GM04504 (cell line): ENCODE measurements at places on chromosomes 4 and X.

DNA sequence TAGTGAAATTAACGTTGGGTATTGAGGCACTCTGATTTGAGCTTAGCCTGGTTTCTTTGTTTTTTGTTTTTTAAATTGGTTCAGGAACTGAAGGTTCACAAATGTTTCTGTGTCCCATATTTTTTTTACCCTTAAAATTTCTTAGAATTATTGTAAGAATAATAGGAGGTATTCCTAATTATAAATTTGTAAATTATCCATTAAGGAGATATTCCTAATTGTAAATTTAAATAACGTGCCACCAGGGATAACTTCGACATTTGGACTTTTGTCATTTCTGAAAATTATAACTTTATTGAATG, 1.2 kb downstream of the WWC2 start:
- DNase-seq = no peak

GRCh38 chrX:109448282-109448938, 33.5 kb downstream of the GUCY2F start:
- no peak for DNase-seq

DNA sequence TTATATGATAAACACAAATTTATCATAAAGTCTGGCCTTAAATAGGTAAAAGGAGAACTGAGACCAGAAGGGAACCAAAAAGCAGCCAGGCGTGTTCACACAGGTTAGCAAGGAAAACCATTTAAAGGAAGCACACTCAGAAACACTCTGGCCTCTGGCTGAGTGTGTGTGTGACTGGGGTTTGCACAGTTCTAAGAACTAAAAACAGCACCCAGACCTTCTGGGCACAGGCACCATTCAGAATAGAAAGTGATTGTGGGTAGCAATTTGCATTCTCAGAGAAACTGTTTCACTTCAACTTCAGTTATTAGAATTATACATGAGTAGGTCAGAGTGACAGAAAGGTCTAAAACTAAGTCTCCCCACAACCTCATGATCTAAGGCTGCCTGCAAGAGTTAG, 10.0 kb downstream of the GPR82 start:
- no peak for DNase-seq

DNA sequence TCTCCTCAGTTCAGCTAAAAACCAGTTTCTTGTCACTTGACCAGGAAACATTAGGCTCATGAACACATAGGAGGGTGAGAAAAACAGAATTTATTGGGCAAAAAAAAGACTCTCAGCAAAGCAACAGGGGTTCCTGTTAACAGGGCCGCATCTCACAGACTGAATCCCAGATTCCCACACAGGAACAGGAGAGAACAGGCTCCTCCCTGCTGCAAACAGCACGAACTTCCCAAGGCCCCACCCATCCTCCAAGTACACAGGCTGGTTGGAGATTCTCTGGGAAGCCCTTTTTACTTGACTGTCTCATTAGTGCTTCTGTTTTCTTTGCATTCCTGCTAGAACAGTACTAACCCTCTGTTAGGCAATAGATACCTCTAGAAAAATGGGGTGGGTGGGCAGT, 52.4 kb upstream of the IL21 start:
- no peak for DNase-seq

GRCh38 chr4:146334862-146335449, 120.6 kb downstream of the REELD1 start:
- DNase-seq = no peak

DNA sequence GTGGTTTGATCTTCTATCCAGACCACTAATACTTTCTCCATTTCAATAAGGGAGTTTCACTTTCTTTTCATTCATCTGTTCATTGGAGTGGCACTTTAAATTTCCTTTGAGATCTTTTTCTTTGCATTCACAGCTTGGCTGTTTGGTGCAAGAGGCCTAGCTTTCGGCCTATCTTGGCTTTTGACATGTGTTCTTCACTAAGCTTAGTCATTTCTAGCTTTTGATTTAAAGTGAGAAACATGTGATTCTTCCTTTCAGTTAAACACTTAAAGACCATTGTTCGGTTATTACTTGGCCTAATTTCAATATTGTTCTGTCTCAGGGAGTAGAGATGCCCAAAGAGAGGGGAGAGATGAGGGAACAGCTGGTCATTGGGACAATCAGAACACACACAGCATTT, 24.3 kb downstream of the CXCL13 start:
- DNase-seq = no peak

DNA sequence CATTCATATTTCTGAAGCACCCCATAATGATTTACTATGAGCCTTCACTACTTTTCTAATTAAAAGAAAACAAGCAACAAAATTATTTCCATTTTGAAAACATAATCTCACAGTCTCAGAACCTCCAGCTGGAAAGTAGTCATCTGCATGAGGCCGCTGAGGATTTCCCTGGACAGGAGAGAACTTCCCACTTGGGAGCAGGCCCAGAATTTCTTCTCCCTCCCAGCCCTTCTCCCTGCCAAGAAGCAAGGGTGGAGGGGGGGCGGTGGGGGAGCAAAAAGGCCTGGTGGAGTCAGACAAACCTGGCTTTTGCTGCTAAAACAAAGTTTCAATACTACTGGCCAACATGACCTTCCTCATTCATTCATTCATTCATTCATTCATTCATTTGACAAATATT, 167.3 kb downstream of the PJA1 start:
- DNase-seq = peak; percentile 23

GRCh38 chr4:113147498-113148111, 98.2 kb downstream of the ANK2 start:
- DNase-seq = no peak

- DNase-seq = no peak
These were observed 29.8 kb upstream of the MAGEA11 start for GRCh38 chrX:149682031-149682430.

GRCh38 chr4:52711272-52711671, 40.0 kb downstream of the ERVMER34-1 start:
- no peak for DNase-seq

GRCh38 chr4:6834867-6835266, 52.3 kb downstream of the KIAA0232 start:
- DNase-seq = no peak

DNA sequence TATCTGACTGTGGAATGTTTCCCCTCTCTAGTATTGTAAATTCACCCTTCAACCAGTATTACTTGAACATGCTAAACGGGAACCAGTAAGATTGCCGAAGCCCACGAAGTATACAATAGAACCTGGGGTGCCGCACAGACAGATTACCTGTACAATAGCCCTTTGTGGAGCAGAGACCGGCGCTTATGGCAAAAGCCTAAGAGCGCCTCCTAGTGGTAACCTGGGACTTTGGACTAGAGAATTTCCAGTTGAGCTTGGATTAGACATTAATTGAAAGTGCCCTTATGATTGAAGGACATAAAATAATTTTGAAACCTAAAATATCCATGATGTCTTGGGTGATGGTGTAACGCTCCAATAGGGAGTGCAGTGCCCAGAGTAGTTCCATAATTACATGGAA, 14.1 kb downstream of the ZNF157 start:
- DNase-seq = no peak

DNA sequence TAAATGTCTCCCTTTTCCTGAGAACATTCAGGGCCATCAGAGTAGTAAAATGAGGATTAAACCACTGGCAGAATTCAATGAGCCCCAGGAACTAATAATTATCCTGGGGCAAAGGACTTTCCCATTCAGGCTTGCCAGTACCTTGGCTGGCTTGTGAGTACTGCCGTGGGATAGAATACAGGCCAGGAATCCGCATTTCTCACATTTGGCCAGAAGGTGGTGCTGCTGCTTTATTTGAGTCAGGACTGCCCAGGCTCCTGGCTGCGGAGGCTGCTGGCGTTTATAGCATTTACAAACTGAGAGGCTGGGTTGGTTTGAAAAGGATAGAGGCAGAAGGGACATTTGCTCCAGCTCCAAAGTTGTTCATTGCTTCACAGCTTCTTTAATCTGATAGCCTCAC, 91.4 kb downstream of the RTL9 start:
- peak; percentile 49 for DNase-seq
